ENCODE measurements at places on chromosomes 13 and 19. TPM values are rescaled to one million over a fixed set of nuclear protein-coding genes. Genes with fewer than 3 reads are reported as not detected.

YIPF2 gene
- total RNA-seq = 62.4 TPM

CYP2F1 gene
- not detected for total RNA-seq

SUGP1 gene
- total RNA-seq = 28.5 TPM

ZNF20 gene
- total RNA-seq = 2.5 TPM

MAMSTR gene
- 1.4 TPM for total RNA-seq

LILRA1 gene
- total RNA-seq = not detected

TTC9B gene
- not detected for total RNA-seq

FUZ gene
- 16.4 TPM for total RNA-seq

GET3 gene
- total RNA-seq = 97.0 TPM

SCAF1 gene
- 15.4 TPM for total RNA-seq

BCAM gene
- 1.8 TPM for total RNA-seq

ARMC6 gene
- 54.7 TPM for total RNA-seq

CEACAM4 gene
- not detected for total RNA-seq

PSG7 gene
- total RNA-seq = not detected

FOXA3 gene
- total RNA-seq = not detected

PGLYRP2 gene
- not detected for total RNA-seq

FOSB gene
- 0.39 TPM for total RNA-seq

DPF1 gene
- 2.7 TPM for total RNA-seq

GRIK5 gene
- total RNA-seq = not detected

ZNF729 gene
- total RNA-seq = under 0.01 TPM

LILRB1 gene
- total RNA-seq = not detected

BEST2 gene
- not detected for total RNA-seq

SLC8A2 gene
- total RNA-seq = not detected

ZNF66 gene
- 4.8 TPM for total RNA-seq

SLC15A1 gene
- total RNA-seq = not detected

GARIN5A gene
- not detected for total RNA-seq

PLVAP gene
- total RNA-seq = not detected

SYCN gene
- not detected for total RNA-seq

CPB2 gene
- total RNA-seq = not detected

CBARP gene
- total RNA-seq = 2.9 TPM

ANKLE1 gene
- total RNA-seq = 0.39 TPM

TMC4 gene
- not detected for total RNA-seq

DNMT1 gene
- total RNA-seq = 82.7 TPM

C13orf46 gene
- total RNA-seq = 0.39 TPM

C5AR2 gene
- total RNA-seq = 0.20 TPM

SLAIN1 gene
- 0.59 TPM for total RNA-seq

TICAM1 gene
- 3.7 TPM for total RNA-seq

ZNF547 gene
- 1.8 TPM for total RNA-seq

ZNF324 gene
- 16.2 TPM for total RNA-seq

C19orf67 gene
- not detected for total RNA-seq

NLRP4 gene
- total RNA-seq = not detected

ZNF726 gene
- total RNA-seq = 2.9 TPM

FGF9 gene
- total RNA-seq = not detected

FLT1 gene
- total RNA-seq = under 0.01 TPM

ZNF93 gene
- 3.9 TPM for total RNA-seq

ENOX1 gene
- 9.6 TPM for total RNA-seq

LGALS4 gene
- not detected for total RNA-seq
